ENCODE measurements at places on chromosomes 5 and 9.

GRCh38 chr5:139413963-139414362, 10.1 kb upstream of the SPATA24 start:
- no peak for DNase-seq

- no peak for DNase-seq
These were observed 387.7 kb upstream of the CLINT1 start for GRCh38 chr5:158246661-158247060.

DNA sequence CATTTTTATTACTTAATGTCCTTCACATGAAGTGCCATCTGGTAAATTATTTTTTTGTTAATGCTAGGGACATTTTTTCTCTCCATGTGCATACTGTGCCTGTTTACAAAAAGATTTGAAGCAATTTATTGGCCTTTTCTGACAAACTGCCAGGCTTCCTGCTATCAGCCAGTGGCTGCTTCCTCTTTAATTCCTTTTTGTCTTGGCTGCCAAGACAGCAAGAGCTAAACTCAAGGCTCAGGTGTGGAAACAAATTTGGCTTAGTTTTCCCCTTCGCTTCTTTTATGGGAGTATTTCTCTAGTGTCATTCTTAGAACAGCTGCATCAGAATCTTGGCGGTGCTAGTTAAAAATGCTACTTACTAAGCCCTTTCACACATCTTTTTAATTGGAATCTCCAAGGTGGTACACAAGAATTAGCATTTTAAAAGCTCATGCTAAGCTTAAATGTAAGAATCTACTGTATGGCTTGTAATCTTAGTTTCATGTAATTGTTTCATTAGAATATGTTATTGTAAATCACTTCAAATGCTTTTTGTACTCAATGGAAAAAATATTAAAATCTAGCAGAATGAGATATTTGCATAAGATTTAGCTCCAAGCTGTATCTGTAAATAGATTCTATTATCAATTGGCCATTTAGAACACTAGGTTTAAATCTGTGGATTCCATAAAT, 134.2 kb upstream of the RASGRF2 start:
- no peak for DNase-seq

- no peak for DNase-seq
These were observed 17.4 kb upstream of the LRRC19 start for GRCh38 chr9:27022920-27023319.

DNA sequence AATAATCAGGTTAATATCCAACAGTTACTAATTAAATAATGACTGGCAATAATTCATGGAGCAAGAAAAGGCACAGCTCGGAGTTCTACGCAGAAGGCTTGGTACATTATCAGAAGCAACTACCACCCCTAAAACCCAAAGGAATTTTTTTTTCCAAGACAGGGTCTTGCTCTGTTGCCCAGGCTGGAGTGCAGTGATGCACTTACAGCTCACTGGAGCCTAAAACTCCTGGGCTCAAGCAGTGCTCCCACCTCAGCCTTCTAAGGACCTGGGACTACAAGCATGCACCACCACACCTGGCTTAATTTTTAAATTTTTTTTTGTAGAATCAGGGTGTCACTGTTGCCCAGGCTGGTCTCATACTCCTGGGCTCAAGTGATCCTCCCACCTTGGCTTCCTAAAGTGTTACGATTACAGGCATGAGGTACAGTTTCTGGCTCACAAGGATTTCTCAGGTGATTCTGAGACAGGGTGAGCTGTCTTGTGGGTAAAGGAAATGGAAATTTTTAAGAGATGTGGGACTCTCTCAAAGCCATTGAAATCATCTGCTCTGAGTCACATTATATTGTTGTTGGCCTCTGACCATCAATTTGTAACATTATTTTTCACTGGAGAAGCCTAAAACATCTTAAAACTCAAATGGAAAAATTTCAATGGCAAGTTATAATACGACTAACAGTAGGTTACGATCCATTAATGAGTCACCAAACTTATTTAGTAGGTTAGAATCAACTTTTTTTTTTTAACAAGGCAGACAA, 19.7 kb upstream of the HSDL2 start:
- DNase-seq = no peak

DNA sequence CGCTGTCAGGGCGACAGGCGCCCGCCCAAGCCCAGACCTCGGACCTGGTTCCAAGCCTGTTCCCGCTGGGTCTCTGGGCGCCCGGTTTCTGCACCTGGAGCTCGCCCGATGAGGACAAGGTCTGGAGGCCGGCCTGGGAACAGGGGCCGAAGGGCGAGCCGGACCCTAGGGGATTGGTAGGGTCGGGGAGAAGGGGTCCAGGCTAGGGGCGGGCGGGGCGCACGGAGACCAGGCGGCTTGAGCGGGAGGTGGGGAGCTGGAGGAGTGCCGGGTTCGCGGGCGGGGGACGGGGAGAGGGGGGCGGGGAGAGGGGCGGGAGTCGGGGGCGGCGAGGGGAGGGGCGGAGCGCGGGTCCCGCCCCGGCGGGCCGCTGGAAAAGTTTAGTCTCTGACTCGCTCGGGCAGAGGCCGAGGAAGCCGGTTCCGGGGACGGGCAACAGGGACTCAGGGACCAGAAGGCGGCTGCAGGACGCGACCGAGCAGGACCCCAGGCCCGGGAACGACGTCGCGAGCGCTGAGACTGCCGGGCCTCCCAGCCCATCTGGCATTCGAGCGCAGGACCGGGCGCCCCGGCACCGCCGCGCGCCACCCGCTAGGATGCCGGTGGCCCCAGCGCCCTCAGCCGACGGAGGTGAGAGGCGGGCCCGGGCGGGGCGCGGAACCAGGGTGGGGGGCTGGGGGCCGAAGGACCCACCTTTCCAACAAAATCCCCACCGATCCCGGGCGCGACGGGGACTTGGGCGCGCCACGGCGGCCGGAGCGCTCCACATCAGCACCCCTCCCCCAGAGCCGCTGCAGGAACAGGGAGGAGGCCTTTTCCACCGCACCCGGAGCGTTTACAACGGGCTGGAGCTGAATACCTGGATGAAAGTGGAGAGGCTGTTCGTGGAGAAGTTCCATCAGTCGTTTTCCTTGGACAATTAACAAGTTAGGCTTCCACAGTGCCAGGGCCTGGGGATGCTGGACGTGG, at the start of gene S1PR3:
Gene S1PR3 (plus strand): TSS at position 403 of the 969 bp plus-strand sequence. CDS start 9,733 bp downstream, outside the sequence.
- DNase-seq = peak; percentile 29

DNA sequence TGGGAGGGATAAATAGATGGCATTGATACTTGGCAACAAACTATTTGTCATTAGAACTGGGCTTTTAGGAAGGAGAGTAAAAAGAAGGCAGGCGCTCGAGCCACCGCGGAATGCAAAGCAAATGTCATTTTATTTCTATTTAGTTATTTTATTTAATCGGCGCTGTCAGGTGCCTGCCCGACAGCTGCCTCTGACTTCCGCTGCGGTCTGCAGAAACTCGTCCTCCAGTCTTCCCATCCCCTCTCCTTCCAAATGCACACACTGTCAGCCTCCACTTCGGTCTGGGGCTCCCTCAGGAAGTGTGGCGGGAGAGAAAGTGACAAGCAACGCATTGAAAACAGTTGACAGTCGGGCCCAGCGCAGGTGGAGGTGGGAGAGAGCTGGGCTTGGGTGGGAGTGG, 29.3 kb downstream of the ASS1 start:
- DNase-seq = no peak

GRCh38 chr5:149324641-149325040, 20.7 kb upstream of the GRPEL2 start:
- no peak for DNase-seq

GRCh38 chr9:105245029-105245890, 809 bp downstream of the SLC44A1 start:
- DNase-seq = no peak

- DNase-seq = no peak
These were observed 6.3 kb downstream of the RMI1 start for GRCh38 chr9:83986765-83987401.

- no peak for DNase-seq
These were observed 107.4 kb downstream of the SNX18 start for GRCh38 chr5:54624805-54625568.
